T-cell (primary cell): ENCODE measurements at places on chromosomes 13 and 19. TPM values are rescaled to one million over a fixed set of nuclear protein-coding genes. Genes with fewer than 3 reads are reported as not detected.

- H3K36me3 ChIP-seq = no peaks in the 10 kb centered on the region
- no peaks in the 10 kb centered on the region for H3K27me3 ChIP-seq
- peak; percentile 80 for DNase-seq
Observed at GRCh38 chr19:8209462-8210378, 550 bp downstream of the CERS4 start.

DNA sequence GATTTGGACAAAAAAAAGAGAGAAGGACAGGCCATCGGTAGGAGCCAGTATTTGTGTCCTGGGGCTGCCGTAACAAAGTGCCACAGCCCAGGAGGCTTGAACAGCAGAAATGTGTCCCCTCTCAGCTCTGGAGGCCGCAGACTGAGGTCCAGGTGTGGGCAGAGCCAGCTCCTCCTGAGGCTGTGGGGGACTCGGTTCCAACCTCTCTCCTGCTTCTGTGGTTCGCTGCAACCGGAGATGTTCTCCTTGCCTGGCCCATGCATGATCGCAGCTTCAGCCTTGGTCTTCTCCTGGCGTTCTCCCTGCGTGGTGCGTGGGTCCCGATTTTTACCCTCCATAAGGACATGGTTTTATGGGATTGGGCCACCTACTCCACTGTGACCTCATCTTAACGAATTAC lies 85.9 kb upstream of the SOX1 start:
- H3K4me1 ChIP-seq = no peaks in the 10 kb centered on the region
- H3K27ac ChIP-seq = no peak overlapping the region
- no peak for DNase-seq
- no peaks in the 10 kb centered on the region for H3K36me3 ChIP-seq
- H3K4me3 ChIP-seq = no peak overlapping the region

The APOC4 gene
- total RNA-seq = not detected

GRCh38 chr19:47660435-47660832 lies 51.5 kb downstream of the BICRA start:
- no peak overlapping the region for H3K4me3 ChIP-seq
- no peaks in the 10 kb centered on the region for H3K27me3 ChIP-seq
- DNase-seq = no peak

- H3K36me3 ChIP-seq = peaks cover 10% of the 10 kb centered on the region
- H3K27me3 ChIP-seq = no peaks in the 10 kb centered on the region
- DNase-seq = no peak
Observed at GRCh38 chr19:36215276-36216123, 594 bp downstream of the ZNF146 start.

The CATSPERD gene
- total RNA-seq = not detected

DNA sequence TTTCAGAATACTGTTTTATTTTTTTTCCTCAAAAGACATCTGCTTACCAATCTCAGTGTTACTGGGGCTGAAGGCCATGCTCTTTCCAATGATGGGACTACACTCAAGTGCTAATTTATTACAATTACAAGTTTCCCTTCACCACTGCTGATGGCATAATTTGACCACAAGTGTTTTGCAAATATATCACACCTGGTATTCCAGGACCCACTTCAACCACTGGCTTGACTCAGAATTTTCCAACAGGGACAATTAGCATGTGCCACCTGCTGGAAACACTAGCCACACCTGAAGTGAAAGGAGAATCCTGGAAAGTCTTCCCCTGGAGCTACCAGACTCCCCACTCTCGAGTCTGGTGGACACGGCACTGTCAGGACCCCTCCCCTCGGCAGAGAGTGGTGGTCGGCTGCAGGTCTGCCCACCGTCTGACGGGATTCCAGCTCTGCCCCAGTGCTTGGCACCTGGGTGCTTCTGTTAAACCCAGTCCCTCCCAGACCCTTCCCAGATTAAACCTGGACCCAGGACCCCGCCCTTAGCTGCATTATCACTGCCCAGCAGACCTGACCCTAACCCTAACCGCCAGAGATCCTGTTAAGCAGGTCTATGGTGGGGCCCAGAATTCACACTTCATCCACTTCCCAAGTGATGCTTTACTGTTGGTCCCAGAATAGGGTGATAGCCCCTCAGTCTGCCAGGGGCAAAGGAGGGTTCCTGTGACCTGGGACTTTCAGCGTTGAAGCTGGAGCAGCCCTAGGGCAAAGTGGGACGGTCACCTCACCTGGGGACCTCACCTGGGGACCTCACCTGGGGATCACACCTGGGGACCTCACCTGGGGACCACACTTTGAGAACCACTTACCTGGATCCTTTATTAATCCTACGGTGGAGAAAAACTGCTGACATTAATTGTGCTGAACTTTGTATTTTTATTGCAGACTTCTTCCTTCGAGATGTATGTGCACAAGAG lies 17.6 kb upstream of the RASA3 start:
- H3K4me1 ChIP-seq = peaks cover 96% of the 10 kb centered on the region
- H3K4me3 ChIP-seq = no peak overlapping the region
- peak overlapping the region; percentile 96 for H3K27ac ChIP-seq
- no peaks in the 10 kb centered on the region for H3K27me3 ChIP-seq
- DNase-seq = no peak

DNA sequence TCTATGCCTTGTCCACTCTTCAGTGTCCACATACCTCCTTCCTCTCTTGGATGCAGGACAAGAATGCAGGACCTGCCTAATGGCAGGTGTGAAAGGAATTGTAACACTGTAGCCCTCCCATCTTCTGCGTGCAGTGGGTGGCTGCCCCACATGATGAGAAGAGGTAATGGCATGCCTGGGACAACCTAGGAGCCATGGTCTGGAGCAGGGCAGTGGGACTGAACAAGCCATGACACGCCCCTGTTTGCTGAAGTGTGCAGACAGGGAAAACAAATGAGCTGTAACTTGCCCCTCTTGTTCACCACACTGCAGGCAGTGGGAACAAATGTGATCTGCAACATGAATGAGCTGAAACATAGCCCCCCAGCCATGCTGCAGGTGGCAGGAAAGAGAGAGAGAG lies 192.2 kb downstream of the PCDH17 start:
- no peak overlapping the region for H3K27ac ChIP-seq
- no peaks in the 10 kb centered on the region for H3K27me3 ChIP-seq
- H3K4me1 ChIP-seq = no peaks in the 10 kb centered on the region
- no peak for DNase-seq

DNA sequence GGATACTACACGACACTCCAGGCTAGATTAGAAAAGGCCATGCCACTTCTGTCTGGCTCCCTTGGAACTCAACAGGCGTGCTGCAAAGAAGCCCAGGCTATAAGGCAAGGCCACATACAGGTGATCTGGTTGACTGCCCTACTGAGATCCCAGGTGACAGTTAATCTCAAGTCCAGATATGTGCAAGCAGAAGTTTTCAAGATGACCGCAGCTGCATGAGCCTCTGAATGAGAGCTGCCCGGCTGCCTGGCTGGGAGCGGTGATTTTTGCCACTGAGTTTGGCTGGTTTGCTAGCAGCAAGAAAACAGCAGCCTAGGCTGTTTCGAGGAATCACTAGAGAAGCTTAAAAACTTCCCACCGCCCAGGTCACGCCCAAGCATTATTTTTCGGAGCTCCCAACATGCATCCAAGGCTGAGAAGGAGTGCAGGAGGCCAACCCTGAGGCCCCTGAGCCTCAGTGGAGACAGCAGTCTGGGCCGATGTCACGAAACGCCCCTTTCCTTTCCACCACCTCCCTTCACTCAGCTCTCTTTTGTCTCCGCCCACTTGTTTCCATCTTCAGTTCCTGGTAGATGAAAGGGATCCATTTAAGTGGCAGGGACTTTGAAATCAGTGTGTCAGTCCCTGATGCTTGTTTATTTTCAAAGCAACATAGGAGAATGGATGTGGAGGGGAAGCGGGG lies 14.0 kb upstream of the URI1 start:
- no peak overlapping the region for H3K27ac ChIP-seq
- H3K4me1 ChIP-seq = no peaks in the 10 kb centered on the region
- no peak for DNase-seq
- peaks cover 13% of the 10 kb centered on the region for H3K27me3 ChIP-seq
- H3K36me3 ChIP-seq = no peaks in the 10 kb centered on the region

GRCh38 chr13:105773863-105774538 lies 761.5 kb downstream of the EFNB2 start:
- DNase-seq = no peak
- H3K4me1 ChIP-seq = no peaks in the 10 kb centered on the region
- H3K36me3 ChIP-seq = no peaks in the 10 kb centered on the region
- H3K4me3 ChIP-seq = no peak overlapping the region
- H3K27ac ChIP-seq = no peak overlapping the region
